ENCODE measurements at places on chromosomes 12 and 14.

GRCh38 chr14:25090256-25090655 lies 40.3 kb upstream of the STXBP6 start:
- no peak for DNase-seq

DNA sequence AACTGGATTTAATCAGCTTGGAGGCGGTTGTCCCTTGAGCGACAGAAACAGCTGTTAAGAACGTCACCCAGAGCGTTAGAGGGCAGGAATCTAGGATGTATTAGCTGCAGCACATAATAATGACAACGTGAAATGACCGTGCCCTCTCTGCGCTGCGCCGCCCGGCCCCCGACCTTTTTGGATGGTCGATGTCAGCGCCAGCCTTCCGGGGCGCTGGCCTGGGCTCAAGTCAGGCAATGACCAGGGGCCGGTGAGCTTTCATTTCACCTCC lies 427 bp upstream of the TMEM120B start:
- no peak for DNase-seq

GRCh38 chr12:121520586-121521086 lies 60.2 kb downstream of the KDM2B start:
- no peak for DNase-seq

DNA sequence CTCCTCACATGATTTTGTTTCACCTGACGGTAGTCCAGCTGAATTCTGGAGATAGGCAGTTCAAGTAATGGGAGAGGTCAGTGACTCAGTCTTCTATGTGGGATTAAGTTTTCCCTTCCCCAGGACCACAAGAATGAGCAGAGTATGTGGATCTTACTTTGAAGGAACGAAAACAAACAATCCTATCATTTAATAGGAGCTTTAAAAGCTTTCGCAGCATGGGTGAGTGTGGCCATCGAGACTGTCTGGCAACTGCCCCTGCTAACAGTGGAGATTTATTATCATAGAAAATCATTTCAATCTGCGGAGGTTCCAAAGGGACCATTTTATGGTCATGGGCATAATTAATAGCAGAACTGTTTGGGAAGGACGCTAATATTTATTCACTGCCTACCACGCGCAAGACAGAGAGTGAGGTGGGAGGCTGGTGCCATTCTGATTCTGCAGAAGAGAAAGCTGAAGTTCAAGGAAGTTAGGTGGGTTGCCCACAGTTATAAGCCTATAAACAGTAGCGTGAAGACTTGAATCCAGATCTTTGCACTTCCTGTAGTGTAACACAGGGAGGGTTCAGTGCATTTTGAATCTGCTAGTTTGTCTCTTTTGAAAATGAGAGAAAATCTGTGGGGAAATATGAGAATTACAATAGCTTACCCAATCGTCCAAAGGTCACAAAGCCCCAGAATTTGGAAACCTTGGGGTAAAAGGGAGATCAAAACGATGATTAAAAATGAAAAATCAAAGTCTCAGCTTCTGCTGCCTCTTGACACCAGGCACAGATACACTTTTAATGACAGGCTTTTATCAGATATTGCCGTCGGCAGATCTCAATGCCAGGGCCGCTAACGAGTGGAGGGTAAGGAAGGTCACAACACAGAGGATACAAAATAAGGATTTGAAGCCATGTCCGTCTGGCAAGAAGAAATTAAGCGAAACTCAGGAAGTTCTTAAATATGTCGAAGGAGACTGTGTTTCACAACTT lies 209.6 kb downstream of the CRADD start:
- no peak for DNase-seq

GRCh38 chr14:27090716-27091115 lies 492.9 kb upstream of the NOVA1 start:
- DNase-seq: no peak

DNA sequence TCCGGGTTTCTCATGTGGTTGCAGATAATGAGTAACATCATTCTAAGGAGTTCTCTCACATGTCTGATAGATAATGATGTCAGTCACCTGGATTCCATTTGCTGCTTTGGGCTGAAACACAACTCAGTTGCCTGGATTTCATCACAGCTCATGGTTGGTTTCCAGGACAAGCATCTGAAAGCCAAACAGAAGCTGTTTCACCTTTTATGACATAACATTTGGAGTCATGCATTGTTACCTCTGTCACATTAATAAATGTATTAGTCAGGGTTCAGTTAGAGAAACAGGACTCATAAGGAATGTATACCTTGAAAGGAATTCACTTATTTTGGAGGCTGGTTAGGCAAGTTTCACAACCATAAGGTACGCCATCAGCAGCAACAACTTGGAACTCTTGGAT lies 251.9 kb upstream of the ATXN7L3B start:
- no peak for DNase-seq

GRCh38 chr12:121237415-121237814 lies 27.5 kb downstream of the P2RX4 start:
- DNase-seq: no peak

GRCh38 chr12:11596141-11596540 lies 53.3 kb upstream of the ETV6 start:
- DNase-seq: no peak

DNA sequence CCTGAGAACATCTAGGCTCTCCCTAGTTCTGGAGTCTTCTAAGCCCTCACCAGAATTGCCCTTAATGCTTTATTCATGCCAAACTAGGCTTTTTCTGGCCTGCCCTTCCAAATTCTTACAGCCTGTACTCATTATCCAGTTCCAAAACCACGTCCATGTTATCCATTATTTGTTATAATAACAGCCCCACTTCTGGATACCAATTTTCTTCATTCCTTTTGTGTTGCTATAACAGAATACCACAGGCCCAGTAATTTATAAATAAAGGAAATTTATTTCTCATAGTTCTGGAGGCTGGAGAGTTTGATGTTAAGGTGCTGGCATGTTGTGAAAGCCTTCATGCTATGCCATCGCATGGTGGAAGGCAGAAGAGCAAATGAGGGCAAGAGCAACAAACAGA lies 68.0 kb upstream of the AMIGO2 start:
- no peak for DNase-seq

- DNase-seq: no peak
Observed at GRCh38 chr12:57112492-57113294, 1.5 kb upstream of the STAT6 start.

DNA sequence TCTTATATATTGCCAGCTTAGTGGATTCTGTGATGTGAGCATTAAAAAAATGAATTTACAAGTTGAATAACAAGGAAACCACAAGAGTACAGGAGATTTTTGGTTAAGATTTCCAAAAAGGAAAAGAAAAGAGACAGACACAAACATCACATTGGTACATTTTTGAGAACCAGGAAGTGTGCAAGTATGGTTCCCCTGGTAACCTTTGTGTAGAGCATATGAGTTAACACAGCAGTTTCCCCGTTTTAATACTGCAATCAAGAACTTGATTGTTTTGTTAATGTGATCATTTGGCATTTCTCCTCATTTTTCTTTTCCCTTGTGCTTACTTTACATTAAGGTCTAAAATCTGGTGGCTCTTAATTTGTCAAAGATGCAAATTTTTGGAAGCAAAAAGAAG lies 490.4 kb upstream of the ATP2B1 start:
- DNase-seq: no peak

DNA sequence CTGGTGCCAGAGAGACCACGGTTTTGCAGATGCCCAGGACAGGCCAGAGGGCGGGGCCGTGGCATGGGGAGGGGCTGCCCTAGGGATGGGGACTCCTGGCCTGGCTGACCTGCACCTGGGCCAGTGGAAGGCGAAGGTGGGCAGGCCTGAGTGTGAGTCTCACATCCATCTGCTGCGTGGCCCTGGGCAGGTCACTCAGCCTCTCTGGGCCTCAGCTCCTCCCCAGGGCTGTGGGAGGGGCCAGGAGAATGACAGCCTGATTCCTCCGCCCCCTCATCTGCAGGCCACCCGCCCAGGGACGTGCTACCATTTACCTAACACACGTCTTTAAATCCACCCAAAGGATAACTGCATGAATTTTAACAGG lies 90.9 kb downstream of the GALNT9 start:
- no peak for DNase-seq

- no peak for DNase-seq
Observed at GRCh38 chr12:6961695-6962284, 8.7 kb downstream of the PHB2 start.

DNA sequence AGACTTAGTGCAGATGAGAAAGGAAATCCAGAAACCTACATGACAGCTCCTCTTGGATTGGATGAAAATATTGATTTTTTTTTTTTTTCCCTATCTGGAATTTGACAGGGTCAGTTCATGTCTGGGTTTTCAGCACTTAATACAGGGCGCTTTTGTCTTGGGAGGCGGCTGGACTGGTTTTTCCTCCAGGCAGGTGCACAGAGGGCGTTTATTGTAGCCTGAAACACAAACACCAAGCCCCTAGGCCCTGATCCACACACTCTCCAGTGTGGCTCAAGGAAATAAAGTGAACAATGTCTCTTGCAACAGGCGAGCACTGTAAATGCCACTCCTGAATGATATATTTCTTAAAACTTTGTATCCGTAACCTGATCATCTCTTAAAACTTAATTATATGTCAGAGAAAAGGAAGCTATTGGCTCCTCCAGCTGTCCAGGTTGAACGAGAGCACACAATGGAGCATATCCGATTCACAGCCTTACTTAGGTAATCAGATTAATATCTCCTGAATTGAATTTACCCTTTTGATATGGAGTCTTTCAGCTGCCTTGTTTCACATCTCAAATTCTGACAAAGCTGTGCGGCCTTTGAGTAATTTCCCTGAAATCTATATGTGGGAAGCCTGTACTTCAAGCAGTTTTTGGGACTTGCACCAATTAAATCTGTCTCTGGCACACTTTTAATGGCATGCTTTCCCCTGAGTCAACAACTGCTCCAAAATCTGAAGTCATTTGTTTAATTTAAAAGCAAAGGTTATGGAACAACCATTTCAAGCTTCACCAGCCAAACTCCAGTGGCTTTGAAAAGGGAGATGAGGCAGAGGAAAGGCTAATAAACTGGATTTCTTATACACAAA lies 485.7 kb downstream of the ZFP36L1 start:
- no peak for DNase-seq

GRCh38 chr12:7695237-7695560 lies 376 bp downstream of the GDF3 start:
- no peak for DNase-seq

Measured in T-helper 9 cell (primary cell).